Caco-2 (cell line): ENCODE measurements at places on chromosomes 6 and 20.

GRCh38 chr6:20102397-20103073 is 109.7 kb downstream of the MBOAT1 start:
- no peak for DNase-seq

DNA sequence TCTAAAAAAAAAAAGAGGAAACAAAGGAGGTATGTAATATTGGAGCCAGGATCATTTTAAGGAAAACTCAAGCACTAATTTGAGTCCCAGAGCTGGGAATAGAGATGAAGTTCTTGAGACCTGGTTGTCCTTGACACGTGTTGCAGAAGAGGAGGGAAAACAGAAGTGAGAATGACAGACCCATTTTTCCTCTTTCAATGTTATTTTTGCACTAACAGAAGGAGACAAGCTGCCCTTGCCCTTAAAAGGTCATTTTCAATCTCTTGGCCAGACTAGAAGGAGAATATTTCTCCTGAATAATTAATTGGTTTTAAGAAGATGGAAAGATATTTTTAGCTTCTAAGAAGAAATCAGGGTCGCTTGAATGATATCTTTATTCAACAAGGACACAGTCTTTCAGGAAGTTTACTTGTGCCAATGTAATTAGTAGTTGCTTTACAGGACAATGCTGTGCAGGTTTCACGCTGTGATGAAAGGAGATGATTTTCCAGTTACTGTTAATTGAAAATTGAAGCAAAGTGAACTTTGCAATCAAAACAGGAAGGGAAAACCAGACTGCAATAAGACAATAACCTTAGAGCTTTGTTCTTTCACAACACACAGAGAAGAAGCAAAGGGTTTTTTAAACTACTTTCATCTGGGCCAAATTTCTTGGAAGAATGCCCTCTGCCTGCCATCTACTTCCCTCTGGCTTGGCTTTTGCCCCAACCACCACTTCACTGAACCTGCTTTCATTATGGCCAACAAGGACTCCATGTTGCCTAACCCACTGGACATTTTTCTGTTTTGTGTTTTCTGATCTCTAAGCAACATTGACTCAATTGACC is 107.8 kb upstream of the SHLD1 start:
- DNase-seq, result no peak

GRCh38 chr6:13248584-13248985 is 79.8 kb downstream of the TBC1D7 start:
- DNase-seq, result no peak

- DNase-seq, result no peak
These were observed 53.3 kb downstream of the CNKSR3 start for GRCh38 chr6:154457046-154457713.
